G401 (cell line): ENCODE measurements at places on chromosomes 5 and 9. TPM values are rescaled to one million over a fixed set of nuclear protein-coding genes. Genes with fewer than 3 reads are reported as not detected.

VDAC1 gene
- total RNA-seq = 410 and 470 TPM in 2 replicates

HBEGF gene
- total RNA-seq = 28.3 and 40.1 TPM in 2 replicates

PITX1 gene
- 60.2 and 66.1 TPM in 2 replicates for total RNA-seq

RNF183 gene
- total RNA-seq = not detected in 2 replicates

AIF1L gene
- 25.5 and 26.9 TPM in 2 replicates for total RNA-seq

SLC12A7 gene
- total RNA-seq = 16.4 and 22.5 TPM in 2 replicates

DMRT3 gene
- total RNA-seq = not detected in 2 replicates

DNA sequence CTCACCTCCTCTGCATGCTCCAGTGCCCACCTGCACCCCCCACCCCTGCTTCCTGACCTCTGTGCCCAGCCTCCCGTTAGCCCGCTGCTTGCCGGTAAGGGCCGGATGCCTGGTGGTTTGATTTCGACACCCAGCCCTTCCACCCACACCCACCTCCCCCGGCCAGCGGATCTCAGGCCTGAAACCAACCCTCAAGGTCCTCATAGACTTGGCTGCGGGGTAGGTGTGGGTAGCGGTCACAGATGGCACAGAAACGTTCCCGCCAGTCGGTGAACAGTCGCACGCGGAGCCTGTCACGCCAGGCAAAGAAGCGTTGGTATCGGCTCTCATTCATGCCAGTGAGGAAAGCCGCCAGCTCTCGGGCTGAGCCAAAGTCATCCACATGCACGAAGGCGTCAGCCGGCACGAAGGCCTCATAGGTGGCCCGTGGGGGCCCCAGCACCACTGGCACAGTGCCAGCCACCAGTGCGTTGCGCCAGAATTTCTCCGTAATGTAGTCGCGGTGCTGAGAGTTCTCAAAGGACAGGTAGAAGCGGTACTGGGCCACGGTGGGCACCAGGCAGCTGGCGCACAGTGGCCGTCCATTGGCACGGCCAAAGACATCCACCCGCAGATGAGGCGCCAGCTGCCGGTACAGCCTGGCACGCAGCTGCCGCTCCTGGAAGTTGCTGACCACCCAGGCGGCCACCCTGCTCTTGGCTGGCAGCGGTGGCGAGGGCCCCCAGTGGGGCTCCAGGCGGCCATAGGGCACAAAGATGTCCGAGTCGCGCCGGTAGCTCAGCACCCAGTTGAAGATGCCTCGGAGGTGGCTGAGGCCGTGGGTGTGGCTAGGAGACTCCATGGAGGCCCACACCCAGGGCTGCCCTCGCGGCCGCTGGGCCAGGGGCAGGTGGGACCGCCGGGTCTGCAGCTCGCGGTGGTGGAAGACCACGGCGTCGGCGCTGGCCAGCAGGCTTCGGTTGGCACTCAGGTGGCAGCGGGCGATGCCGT is 1.1 kb downstream of the FUT7 start:
- DNase-seq = peak; percentile 67

GRCh38 chr5:64861281-64861680 is 92.6 kb downstream of the CWC27 start:
- DNase-seq = no peak

DNA sequence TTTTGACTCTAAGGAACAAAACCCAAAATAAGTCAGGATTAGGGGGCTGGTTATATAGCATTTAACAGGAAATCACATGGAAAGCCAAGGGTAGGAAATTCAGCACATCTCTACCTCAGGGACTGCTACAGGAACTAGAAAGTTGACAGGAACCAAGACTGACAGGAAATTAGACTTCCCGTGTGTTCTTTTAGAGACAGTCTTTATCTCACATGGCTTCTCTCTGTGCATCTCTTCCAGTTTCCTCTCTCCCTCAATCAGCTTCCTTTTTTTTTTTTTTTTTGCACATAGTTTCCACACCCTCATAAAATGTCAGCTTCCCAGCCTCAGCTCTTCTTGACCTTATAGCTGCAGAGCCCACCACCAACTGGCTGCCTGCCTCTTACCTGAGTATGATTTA is 4.8 kb downstream of the RECK start:
- no peak for DNase-seq

- no peak for DNase-seq
Observed at GRCh38 chr5:173717959-173718358, 101.5 kb upstream of the BOD1 start.

GRCh38 chr9:33186457-33187168 is 19.5 kb upstream of the B4GALT1 start:
- no peak for DNase-seq

DNA sequence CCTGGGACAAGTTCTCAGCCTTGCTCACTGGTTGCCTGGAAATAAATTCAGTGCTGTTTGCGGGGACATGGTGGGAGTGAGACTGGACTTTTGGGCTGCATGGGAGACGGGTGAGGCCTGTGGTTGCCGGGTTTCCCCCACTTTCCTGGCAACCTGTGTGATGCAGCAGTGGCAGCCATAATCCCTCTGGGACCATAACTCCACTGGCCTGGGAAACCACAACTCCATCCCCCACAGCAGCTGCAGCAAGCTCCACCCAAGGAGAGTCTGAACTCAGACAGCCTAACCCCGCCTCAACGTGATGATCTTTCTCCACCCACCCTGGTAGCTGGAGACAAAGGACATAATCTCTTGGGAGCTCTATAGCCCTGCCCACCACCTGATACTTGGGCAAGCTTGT is 349.9 kb downstream of the PIK3R1 start:
- DNase-seq = no peak

DNA sequence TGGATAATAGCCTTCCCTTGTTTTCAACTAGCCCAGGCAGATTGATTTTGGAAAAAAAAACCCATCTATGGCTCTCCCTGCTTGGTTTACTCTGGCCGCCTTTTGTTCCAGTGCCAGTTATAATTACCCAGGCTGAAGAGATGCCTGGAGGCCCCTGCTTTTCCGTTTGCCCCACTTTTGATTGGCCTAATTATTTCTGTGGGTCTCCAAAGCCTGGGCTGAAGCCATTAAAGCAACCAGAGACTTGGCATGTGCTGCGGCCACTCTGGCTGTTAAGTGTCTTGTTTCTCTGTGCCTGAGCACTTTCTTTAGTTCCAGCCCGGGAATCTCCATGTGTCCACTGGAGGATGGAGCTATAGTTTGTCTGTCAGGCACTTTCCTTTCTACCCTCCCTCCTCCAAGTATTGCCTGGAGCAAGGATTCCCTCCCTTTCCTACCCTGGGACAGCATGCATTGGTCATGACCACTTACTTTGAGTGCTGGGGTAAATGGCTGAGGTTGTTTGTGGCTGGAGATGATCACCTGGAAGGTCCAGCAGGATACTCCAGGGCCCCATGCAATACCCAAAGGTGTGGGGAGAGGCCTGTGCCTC is 105.1 kb upstream of the CTSL start:
- peak; percentile 42 for DNase-seq

- DNase-seq = no peak
Observed at GRCh38 chr9:121691890-121692289, 40.5 kb downstream of the DAB2IP start.

GRCh38 chr9:113222482-113222841 is 1.1 kb downstream of the SLC31A1 start:
- DNase-seq = no peak

GRCh38 chr5:126482591-126482990 is 59.4 kb downstream of the GRAMD2B start:
- no peak for DNase-seq

- DNase-seq = no peak
Observed at GRCh38 chr5:15191012-15191411, 309.0 kb upstream of the FBXL7 start.

- DNase-seq = peak; percentile 84
Observed at GRCh38 chr5:178326374-178326715, 93.7 kb upstream of the PHYKPL start.
